ENCODE measurements at places on chromosomes 3 and 15.

DNA sequence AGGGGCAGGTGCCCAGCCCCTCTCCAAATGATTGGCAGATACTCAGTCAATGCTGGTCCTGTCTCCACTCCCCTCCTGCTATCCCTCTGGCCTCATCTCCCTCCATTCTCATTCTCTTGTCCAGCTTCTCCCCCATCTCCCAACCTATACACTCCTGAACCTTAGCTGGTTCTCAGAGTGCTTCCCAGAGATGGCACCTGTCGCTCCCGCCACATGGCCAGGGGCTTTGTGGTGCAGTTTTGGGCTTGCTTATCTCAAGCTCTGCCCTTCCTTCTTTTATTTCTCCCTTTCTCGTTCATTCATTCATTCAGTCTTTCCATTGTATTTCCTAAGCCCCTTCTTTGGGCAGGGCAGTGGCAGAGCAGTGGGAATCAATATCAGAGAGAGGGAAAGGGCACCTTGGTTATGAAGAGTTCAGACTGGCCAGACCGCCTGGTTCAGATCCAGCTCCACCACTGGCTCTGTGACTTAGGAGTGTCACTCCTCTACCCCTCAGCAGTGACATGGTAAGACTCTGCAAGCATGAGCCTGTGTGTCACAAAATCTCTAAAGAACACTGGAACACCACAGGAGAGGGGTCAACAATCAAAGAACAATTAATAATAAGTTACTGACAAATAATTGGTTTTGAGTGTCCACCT is 20.2 kb upstream of the CXCR6 start:
- DNase-seq = no peak

DNA sequence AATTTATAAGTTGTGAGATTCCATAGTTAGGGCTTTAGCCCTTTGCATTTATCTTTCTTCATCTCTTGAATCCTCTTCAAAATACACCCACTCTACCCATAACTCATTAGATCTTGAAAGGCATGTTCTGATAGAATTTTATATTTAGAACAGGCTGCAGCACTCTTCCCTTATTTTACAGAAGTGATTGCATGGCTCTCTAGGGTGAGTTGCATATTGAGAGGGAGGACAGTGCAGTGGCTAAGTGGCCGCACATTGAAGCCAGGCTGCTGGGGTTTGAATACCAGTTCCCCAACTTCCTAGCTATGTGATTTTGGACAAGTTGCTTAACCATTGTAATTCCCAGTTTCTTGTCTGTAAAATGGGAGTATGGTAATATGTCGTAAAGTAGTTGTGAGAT is 2.5 kb downstream of the CD86 start:
- DNase-seq = no peak

DNA sequence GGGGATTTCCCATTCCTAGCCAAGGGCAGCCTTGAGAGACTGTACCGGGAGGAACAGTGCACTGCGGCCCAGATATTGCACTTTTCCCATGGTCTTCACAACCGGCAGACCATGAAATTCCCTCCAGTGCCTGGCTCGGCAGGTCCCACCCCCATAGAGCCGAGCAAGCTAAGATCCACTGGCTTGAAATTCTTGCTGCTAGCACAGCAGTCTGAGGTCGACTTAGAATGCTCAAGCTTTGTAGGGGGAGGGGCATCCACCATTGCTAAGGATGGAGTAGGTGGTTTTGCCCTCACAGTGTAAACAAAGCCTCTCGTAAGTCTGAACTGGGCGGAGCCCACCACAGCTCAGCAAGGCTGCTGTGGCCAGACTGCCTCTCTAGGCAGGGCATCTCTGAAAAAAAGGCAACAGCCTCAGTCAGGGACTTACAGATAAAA is 156.3 kb downstream of the FRMD5 start:
- DNase-seq = peak; percentile 78

GRCh38 chr3:144548346-144548745 is 576.7 kb downstream of the DIPK2A start:
- DNase-seq = peak; percentile 37

DNA sequence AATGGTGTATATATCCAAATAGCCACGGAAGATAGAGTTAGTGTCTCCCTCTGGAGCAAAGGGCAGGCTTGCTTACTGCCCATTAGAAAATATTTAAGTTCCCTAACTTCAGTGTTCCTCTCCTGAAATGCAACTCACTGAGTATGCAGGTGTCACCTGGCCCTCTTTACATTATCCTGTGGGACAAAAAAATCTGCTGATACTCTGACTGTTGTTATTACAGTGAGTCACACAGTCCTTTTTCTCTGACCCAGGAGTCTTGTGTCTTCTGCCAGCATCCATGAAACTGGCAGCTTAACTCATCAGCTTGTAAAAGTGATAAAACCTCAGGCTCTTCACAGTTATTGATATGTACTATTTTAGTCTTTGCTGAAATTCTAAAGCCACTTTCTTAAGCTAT is 42.2 kb upstream of the RASGRF1 start:
- DNase-seq = no peak

GRCh38 chr3:150761831-150762661 is 923 bp downstream of the SIAH2 start:
- peak; percentile 72 for DNase-seq

- peak; percentile 86 for DNase-seq
Observed at GRCh38 chr3:16513141-16514020, at the start of gene RFTN1. RFTN1 (minus strand) TSS chr3:16513699; CDS start chr3:16493869, 19,830 bp downstream.

- peak; percentile 96 for DNase-seq
Observed at GRCh38 chr15:68479406-68479805, 47.4 kb upstream of the ITGA11 start.

GRCh38 chr15:55420171-55420866 is 12.0 kb downstream of the PIERCE2 start:
- DNase-seq = no peak

DNA sequence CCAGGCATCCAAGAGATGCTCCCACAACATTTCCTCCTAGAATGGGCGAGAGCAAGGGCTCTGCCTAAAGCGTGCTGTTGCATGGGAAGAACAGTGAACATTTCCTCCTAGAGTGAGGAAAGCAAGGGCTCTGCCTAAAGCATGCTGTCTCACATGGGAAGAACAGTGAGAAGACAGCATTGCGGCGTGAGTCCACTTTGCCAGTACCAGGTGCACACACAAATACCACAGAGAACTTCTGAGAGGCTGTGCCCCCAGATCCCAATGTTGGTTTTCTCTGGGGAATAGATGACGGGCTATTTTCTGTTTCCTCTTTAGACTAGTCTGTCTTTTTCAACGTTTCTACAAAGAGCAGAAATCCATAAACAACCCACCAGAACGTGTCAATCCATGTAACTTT is 142.9 kb downstream of the LRRK1 start:
- no peak for DNase-seq

DNA sequence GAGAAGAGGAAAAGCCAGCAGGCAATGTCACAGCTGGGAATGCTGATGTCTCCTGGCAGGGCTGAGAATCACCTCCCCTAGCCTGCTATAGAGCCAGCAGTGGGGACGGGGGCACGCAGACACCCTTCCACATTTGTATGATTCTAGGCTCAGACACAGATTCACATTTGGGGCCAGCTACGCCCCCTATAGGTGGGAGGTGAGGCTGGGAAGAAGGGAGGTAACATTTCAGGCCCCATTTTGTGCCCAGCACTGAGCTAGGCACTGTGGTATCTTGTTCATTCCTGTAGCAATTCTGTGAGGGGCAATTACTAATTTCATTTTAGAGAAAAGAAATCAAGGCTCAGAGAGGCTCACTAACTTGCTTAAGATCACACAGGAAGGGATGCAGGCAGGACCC is 15.9 kb upstream of the ACAD9 start:
- no peak for DNase-seq

DNA sequence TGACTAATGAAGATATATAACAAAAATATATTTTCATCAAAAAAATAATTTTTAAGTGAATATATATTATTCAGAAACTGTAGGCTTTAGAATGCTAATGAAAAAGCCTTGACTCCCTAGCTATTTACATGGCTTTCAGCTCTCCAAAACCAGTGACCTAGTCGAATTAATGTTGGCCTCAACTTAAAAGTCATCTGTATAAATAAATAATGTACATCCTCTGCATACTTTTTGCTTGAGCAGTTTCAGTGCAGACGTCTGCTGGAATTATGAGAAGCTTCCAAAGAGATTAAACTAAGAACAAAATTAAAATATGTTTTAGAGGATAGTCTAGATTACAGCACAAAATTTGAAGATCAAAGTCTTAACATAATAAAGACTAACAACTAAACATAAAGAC is 520.4 kb upstream of the ALCAM start:
- DNase-seq = no peak

DNA sequence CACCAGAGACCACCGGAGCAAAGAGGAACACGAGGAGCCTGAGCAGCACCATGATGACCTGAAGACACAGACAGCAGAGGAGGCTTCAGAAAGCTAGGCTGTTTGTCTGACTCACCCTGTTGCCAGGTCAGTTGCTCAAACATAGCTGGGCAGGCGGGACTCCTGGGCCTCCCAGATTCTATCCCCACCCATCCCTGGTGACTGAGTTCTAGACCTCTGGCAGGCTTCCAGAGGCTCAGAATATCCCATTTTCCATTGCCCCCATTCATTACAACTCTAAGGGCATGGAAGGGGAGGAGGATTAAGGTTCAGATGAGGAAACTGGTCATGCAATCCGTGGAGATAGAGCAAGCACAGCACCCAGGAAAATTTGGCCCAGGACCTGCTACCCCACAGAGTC is at the start of gene CDHR4:
TSS of gene CDHR4 (minus strand) at position 113 of the 400 bp plus-strand sequence. CDS start at position 52, 61 bp downstream.
- DNase-seq = peak; percentile 33

- no peak for DNase-seq
Observed at GRCh38 chr3:134378818-134379217, 4.6 kb upstream of the AMOTL2 start.

GRCh38 chr15:38666865-38667510 is 102.4 kb upstream of the RASGRP1 start:
- no peak for DNase-seq

DNA sequence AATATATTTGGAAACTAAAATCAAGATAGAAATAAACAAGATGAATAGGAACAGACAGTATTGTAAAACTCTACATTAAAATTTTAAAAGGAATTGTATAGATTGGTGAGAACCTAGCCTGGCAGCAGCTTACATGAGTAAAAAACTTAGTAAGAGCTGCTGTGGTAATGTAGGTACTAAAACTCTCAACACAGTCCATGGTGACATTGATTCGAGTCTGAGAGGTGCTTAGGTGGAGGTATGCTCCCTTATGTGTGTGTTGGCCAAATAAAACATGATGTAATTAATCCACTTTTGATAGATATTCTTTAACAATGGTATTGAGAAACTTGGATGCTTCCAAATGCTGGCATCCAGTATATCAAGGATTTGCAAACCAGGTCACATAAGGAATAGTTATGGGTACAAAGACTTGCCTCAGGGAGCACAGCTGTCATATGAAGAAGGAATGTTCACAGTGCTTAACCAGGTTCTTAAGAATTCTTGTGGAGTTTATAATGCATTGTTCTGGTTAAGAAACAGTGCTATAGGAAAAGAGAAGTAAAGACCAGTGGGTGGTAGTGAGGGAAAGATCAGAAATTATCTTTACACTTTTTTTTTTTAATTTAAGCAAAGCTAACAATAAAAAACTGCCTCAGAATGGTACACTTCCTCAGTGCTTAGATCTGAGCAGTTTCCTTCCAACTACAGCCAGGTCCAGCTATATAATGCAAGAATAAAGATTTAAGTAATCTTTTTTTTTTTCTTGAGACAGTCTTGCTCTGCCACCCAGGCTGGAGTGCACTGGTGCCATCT is 24.6 kb upstream of the IL20RB start:
- no peak for DNase-seq

- no peak for DNase-seq
Observed at GRCh38 chr3:48225587-48225986, 2.3 kb downstream of the CAMP start.

GRCh38 chr3:186882881-186883685 is 40.6 kb downstream of the ADIPOQ start:
- DNase-seq = peak; percentile 38

DNA sequence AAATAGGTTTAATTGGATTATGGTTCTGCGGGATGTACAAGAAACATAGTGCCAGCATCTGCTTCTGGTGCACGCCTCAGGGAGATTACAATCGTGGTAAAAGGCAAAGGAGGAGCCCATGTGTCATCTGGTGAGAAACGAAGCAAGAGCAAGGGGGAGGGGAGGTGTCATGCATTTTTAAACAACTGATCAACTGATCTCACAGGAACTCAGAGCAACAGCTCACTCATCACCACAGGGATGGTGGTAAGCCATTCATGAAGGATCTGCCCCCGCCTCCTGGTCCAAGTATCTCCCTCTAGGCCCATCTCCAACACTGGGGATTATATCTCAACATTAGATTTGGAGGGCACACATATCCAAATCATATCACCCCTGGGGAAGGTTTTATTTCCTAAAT is 42.1 kb upstream of the FGF7 start:
- no peak for DNase-seq

GRCh38 chr3:128201158-128201755 is 48.0 kb downstream of the EEFSEC start:
- DNase-seq = no peak

GRCh38 chr3:130582457-130583153 is 65.6 kb downstream of the COL6A6 start:
- DNase-seq = no peak

DNA sequence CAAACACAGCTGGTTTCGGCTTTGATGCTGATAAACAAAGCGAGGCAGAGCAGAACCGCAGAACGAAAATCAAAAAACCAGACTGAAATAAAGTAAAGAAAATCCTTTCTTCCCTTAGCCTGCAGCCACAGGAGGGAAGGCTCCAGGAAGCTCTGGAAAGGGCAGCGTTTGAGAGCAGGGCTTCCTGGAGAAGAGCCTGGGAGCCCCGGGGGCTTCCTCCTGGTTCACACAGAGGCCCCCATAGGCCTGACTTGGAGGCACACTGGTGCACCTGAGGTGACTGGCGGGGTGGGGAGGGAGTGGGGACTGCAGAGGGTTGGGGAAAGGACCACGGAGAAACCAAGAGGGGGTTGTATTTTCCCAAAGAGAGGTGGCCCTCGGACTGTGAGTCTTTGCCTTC is 98.8 kb upstream of the WNT5A start:
- no peak for DNase-seq

DNA sequence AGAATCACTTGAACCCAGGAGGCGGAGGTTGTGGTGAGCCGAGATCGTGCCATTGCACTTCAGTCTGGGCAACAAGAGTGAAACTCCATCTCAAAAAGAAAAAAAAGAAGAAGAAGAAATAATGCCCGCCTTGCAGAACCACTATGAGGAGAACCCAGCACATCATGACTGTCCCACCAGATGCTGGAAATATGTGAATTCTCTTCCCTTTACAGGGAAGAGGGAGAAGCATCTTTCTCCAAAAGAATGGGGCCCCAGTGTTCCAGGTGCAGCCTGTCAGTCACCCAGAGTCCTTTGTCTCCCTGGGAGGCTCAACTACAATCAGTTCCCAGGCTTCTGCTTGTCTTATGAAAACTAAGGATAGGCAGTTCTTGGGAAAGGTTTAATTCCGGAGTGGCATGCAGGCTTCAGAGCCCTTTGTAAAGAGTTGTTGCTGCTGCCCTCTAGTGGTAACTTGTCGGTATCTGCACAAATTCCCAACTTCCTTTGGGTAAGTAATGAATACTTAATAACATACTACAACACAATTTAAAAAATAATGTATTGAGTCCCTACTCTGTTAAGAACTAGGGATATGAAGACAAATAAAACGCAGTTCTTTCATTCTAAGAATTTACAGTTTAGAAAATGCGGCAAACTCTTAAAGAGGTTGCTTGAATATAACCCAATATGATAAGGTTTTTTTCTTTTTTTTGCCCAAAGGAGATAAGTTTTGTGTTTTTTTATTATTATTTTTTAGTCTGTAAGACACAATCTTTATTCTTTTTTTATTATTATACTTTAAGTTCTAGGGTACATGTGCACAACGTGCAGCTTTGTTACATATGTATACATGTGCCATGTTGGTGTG is 18.6 kb upstream of the TICRR start:
- DNase-seq = peak; percentile 85

GRCh38 chr3:30779686-30780287 is 114.7 kb downstream of the GADL1 start:
- no peak for DNase-seq
